Stomach (tissue), 19 donors: ENCODE measurements at places on chromosomes 16 and 17. TPM values are rescaled to one million over a fixed set of nuclear protein-coding genes. Genes with fewer than 3 reads are reported as not detected.

The MKS1 gene
- total RNA-seq, result 15.2 TPM

The WFIKKN1 gene
- 0.92 TPM for total RNA-seq

The CA7 gene
- not detected for total RNA-seq

The MAP2K6 gene
- 25.5 TPM for total RNA-seq

The SLC5A10 gene
- not detected for total RNA-seq

The CDK3 gene
- 3.1 TPM for total RNA-seq

The OTOA gene
- total RNA-seq, result not detected

The KRTAP16-1 gene
- total RNA-seq, result not detected

The RAB11FIP4 gene
- total RNA-seq, result 121 TPM

The MPO gene
- not detected for total RNA-seq
